KG1 (cell line): ENCODE measurements at places on chromosomes 7 and 10.

DNA sequence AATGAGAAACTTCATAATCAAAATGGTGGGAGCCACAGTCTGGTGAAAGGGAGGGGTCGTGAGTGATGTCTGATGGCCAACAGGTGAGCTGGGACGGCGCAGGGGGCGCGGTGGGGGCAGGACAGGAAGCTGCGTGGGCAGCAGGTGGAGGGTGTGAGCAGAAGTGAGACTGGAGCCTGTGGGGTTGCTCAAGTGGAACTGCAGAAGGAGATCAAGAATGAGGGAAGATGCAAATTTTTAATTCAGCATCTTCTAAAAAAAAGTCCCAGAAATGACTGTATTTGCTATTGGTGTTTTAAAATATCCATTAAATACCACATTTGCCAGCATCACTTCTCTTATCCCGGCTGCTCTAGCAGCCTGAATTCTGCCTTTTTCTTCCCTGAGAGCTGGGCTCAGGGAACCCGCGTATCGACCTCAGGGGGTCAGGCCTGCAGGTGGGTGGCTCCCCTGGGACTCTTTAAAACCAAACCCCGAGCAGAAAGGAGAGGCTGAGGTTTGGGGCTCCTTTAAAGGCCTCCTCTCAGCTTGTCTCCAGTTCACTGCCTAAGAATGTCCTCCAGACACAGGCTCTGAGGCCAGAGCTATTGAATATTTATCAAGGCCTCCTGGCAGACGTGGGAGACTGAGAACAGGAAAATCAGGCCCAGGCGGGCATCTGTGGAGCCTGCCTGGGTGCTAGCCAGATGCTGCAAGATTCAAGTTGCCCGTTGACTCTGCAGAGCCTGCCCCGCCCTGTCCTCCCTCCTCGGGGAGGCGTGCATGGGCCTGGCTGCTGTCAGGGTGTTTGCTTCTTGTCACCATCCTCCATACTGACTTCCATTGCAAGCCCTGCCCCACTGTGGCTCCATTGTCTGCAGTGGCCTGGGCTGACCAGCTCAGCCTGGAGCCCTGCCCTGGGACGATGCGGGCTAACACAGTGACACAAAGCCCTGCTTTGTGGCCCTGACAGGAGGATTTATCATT is 53.9 kb downstream of the SYPL1 start:
- no peak for DNase-seq

GRCh38 chr7:50394315-50394714 is 55.8 kb downstream of the FIGNL1 start:
- no peak for DNase-seq

GRCh38 chr10:89242345-89242684 is 9.3 kb downstream of the LIPA start:
- DNase-seq, result no peak

GRCh38 chr7:14403587-14403986 is 414.1 kb upstream of the ETV1 start:
- DNase-seq, result no peak

- DNase-seq, result no peak
Measured at GRCh38 chr7:142796501-142797390, 26.0 kb downstream of the PRSS2 start.

DNA sequence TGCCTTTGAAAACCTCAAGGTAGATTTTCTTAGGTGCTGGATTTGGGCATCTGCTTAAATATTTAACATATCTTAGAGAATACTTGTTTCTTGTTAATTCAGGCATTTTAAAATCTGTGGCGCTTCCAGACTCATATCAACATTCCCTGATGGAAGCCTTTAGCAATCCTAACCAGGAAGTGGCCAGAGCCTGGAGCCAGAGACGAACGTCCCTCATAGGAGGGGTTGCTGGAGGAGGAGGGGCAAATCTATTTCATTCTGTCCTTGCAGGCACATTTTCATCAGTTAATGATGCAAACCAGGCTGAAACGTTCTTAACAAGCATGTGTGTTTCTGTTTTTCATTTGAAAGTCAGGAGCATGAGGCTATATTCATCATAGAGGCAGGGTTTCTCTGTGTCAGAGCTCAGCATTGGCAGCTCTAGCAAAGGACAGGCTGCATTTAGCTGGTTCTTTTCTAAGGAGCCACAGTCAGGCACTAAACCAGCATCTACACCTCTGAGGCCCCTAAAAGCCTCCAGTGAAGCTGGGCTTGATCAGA is 17.8 kb upstream of the IFIT2 start:
- no peak for DNase-seq

- no peak for DNase-seq
Measured at GRCh38 chr10:17880601-17881000, 71.1 kb upstream of the SLC39A12 start.

- no peak for DNase-seq
Measured at GRCh38 chr10:14408139-14408538, 77.4 kb upstream of the FRMD4A start.

DNA sequence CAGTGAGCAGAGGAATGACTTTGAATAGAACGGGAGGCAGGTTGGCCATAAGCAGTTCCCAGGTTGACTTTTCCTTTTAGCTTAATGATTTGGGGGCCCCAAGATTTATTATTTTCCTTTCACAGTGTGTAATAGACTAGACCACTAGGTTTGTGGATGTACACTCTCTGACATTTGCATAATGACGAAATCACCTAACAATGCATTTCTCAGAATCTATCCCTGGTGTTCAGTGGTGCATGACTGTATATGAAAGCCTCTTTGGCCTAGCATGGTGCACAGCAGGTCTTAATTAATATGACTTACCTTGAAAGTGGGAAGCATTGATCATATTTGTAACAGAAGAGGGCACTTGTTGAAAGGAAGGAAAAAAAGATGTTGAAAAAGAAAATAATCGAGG is 761.9 kb downstream of the TYW1 start:
- DNase-seq, result no peak

DNA sequence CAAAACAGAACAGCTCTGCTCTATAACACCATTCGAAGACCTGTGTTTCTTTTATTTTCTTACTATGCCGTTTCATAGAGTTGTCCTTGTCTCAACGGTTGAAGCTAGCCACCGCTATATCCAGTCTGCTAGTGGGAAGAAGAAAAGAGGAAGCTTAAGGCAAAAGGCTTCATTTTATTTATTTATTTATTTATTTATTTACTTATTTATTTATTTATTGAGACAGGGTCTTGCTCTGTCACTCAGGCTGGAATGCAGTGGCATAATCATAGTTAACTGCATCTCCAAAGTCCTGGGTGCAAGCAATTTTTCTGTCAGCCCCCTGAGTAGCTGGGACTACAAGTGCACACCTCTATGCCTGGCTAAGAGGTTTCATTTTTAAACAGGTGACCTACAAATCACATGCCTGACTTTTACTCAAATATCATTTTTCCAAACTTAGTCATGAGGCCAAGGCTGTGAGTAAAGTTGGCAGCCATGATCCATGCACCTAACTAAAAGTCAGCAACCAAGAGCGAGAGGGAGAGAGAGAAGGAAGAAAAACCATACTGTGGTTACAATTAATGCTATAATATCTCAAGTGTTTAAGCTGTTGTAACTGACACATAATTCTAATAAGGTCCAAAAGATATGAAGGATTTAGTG is 1305.3 kb upstream of the LRRTM3 start:
- no peak for DNase-seq

DNA sequence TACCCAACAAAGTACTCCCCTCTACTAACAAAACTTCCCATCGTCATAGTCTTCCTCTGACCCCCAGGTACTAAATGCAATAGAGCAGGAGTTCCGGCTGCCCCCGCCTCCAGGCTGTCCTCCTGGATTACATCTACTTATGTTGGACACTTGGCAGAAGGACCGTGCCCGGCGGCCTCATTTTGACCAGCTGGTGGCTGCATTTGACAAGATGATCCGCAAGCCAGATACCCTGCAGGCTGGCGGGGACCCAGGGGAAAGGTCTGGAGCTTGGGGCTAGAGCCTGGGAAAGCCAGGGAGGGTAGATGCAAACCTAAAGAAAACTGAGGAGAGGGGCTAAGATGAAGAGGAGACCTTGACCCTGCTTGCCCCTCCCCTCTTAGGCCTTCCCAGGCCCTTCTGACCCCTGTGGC is 15.3 kb downstream of the EPHB6 start:
- DNase-seq, result no peak

DNA sequence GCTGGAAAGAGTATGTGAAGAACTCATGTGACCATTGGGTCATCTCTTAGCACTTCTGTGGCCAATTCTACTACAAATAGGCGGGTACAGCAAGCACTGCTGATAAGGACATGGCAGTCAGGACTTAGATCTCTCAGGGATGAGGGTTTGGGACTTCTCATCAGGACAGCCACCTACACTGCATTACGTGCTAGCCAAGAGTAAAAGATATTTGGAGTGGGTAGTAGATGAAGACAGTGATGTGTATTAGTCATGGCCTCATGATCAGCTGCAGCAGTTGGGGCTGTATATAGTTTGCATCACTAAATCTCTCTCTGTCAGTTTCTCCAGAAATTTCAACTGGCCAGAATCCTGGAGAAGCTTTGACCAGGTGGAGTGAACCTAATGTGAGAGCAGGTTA is 9.2 kb downstream of the TAS2R60 start:
- DNase-seq, result no peak

DNA sequence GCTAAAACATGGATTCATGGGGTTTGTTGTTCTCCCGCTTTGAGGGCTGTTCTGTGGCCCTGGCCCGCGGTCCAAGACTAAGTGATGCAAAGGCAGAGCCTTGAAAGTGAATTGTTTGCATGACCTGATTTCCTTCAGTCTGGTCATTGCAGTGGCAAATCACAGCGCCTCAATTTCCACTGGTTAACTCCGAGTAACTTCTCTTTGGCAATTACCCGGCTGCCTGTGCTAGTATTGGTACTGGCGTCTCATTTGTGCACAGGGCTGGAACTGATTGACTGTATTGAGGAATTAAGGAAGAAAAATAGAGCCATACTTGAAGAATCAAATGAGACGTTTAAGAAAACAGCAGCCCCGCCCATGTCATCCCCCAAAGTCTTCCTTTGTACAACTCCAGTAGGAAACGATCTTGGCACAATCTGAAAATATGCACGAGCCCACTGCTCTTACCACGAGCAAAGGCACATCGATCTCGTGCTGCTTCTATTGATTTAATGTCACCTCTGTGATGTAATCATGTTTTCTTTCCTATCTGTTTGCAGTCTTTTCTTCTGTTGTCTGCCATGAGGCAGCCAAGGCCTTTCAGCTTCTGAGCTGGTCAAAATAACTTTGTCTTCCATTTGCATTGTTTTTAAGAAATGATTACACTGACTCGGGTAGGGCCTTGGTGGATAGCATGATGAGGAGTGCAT is 60.6 kb upstream of the SHH start:
- DNase-seq, result no peak

DNA sequence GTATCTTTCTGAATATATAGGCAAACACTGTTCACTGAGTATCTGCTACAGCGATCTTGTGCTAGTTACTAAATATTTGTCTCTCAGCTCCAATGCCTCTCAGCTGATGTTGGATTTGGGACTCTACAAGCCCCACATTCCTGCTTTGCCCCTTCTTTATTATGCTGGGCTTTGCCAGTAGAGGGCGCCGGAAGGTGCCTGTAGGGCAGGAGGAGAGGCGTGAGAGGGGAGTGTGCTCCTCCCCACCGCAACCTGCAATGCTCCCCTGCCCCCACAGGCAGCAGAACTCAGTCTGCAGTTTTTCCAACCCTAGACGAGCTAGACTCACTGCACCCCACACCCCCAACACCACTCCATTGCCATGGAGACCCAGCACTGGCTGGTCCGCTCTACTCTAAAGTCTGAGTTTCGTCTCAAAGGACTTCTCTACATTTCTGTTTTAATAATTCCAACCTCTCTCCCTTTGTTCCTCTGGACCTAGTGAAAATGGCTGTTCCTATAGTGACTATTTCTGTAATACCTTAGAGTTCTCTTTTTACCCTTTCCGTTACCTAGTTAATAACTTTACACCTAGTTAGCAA is 337.6 kb downstream of the CCSER2 start:
- DNase-seq, result no peak

GRCh38 chr7:129427526-129428045 is 6.6 kb upstream of the STRIP2 start:
- no peak for DNase-seq

DNA sequence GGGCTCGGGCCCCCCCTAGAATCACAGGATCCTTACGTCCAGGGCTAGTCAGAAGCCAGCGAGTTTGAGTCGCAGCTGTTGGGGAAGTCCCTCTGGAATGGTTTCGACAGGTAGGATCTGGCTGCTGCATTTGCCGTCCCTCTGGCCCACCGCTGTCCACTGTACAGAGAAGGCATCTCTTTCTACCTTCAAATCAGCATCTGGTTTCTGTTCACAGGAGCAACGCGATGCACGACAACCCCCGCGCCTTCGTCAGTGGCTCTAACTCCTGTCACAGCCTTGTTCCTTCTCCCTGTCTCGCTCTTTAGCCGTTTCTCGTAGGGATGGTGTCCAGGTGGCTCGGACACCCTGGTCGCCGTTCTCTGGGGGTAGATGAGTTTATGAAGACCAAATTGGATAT is 11.2 kb upstream of the PFKFB3 start:
- no peak for DNase-seq

- DNase-seq, result no peak
Measured at GRCh38 chr7:71995111-71995510, 417.0 kb downstream of the CALN1 start.

- DNase-seq, result no peak
Measured at GRCh38 chr7:87116315-87116714, 35.9 kb upstream of the DMTF1 start.

DNA sequence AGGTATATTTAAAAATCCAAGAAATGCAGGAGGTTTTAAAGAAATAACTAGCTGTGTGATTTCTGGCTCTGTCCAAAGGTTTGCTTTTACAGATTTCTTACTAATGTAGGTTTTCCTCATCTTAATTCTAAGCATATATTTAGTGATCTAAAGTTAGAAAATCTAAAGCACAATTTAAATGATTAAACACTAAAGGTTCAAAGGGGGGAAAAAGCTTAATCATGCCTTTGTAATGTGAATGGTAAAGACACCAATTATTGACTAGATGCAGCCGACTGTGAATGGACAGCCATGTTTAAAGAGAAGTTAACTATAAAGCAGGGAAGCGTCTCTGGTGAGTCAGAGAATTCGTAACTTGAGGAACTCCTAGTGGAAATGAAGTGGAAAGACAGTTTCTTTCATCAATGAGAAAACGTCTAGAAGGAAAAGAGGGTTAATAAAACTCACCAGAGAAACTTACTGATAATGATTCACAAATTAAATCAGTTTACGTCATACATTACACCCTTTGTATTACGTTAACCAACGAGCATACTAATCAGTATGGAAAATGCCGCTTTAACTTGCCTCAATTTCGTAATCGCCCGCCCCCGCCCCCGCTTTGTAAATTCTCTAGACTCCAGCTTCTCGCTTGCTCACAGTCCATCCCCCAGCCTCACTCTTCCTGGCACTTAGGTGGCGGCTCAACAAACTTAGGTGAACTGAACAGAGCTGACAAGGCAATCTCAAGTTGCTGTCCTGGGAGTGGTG is 1.1 kb upstream of the HBP1 start:
- peak; percentile 21 for DNase-seq
